ENCODE measurements at places on chromosomes 5 and 9.

DNA sequence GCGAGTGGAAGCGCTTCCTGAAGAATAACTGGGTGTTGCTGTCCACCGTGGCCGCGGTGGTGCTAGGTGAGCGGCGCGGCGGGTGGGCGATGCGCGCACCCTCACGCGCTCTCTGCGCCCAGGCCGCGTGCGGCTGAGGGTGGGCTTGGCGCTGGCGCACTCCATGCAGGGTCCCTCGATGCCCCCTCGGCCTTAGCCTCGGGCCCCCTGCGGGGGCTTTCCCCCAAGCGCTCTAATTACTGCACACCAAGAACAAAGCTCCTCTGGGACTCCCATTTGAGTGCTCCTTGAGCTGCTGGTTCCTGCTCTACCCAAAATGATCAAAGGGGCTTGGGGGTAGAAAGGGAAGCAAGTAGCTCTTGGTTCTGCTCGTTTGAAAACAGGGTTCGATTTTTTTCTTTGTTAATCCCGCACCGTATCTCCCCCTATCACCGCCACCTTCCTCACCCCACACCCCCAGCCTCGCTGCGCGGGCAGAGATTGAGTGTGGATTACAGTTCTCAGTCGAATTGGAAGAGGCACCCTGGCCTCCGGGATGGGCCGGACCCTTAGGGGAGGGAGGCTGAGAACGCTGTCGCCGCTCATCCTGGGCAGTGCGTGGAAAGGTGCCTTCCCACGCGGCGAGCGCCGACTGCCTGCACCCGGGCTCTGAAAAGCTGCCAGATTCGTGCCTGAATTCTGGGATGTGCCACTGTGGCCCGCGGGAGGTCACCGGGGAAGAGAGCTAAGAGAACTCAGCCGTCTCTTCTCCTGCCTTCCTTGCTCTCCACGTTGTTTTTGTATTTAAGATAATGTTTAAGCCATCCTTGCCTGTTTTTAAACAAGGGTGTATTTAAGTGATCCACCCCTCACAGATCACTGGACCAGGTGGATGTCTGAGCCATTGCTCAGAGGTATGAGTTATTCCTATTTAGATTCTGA lies 697 bp downstream of the SLC1A1 start:
- no peak for DNase-seq

GRCh38 chr9:116080561-116080960 lies 73.0 kb upstream of the PAPPA start:
- DNase-seq, result no peak

- DNase-seq, result no peak
These were observed 57.9 kb upstream of the ERBIN start for GRCh38 chr5:65868509-65868908.

- DNase-seq, result no peak
These were observed 138.9 kb downstream of the SPATA31D1 start for GRCh38 chr9:82127465-82127864.

GRCh38 chr9:36208521-36209253 lies 18.0 kb downstream of the CLTA start:
- DNase-seq, result no peak

DNA sequence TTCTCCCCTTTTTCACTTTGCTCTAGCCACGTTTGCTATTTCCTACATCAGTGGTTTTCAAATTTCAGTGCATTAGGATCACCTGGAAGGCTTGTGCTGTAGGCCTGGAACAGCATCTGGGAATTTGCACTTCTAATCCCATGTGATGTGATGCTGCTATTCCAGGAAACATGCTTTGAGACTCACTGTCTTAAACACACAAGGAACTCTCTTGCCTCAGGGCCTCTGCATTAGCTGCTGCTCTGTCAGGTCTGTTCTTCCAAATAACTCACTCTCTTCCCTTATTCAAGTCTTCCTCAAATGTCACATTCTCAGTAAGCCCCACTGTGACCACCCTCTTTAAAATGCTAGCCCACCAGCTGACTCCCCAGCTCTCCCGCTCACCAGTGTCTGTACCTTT lies 204.0 kb downstream of the DNAH5 start:
- DNase-seq, result no peak

DNA sequence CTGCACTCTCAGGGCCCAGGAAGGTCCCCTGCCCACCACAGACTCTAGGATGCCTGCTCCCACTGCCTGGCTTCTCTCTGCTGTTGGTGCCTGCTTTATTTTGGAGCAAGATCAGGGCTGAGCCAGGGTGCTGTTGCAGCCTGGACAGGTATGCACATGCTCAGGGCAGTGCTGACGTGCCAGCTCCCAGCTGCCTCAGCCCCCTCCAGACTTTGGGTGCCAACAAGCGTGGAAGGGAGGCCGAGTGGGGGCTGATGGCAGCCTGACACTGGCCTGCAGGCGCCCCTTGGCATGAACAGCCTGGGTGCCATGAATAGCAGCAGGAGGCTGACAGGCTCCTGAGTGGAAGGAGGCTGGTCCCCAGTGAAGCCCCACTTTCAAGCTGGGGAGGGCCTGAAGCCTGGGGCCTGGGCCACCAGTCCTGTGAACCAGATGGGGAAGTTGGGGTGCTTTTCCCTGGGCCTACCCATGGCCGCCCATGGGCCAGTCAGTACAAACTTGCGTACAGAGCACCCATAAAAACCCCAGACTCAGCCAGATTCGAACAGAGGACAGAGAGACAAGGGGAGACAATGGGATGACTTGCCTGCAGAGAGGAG lies 6.8 kb downstream of the AMBP start:
- DNase-seq, result no peak

GRCh38 chr9:85658716-85659115 lies 83.0 kb downstream of the AGTPBP1 start:
- no peak for DNase-seq

GRCh38 chr5:136538534-136538933 lies 173.2 kb upstream of the TRPC7 start:
- DNase-seq, result no peak

- no peak for DNase-seq
These were observed 1.9 kb upstream of the RUSC2 start for GRCh38 chr9:35488021-35488420.

GRCh38 chr5:83009408-83009807 lies 67.8 kb downstream of the TMEM167A start:
- no peak for DNase-seq

DNA sequence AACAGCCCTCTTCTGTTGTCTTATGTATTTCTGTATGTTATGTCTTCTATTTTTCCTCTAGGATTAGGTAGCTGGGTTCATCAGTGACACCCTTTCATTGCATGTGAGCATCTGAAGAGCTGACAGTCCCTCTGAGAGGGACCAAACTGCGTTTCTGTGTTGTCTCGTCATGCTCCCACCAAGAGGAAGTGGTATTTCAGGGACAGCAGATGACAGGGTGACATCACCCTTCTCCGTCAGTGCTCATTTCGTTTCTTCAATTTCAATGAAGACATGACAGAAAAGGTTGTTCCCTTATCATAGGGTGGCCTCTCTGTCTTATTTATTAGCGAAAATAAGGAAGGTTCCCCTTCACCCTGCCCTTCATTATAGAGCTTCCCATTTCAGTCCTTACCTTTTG lies 225.9 kb upstream of the NR4A3 start:
- DNase-seq, result no peak

GRCh38 chr9:112819635-112820496 lies 69.3 kb downstream of the SNX30 start:
- peak; percentile 38 for DNase-seq

GRCh38 chr5:114327987-114328386 lies 33.9 kb upstream of the KCNN2 start:
- no peak for DNase-seq

DNA sequence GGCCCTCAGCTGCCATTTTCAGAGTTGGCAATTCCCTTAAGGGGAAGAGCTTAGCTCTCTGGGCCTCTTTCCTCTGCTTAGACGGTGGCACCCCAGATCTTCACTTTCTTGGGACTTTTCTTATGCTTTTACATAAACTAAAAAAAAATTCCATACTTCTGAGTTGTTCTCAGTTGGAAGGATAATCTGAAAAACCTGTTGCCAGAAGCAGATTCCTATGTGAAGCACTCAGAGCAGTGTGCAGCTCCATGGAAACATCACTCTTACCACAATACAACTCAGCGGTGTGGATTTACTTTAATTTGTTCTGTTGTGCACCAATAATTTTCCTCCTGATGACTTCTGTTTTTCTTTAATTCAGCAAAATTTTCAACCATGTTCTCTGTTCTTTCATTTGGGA lies 44.1 kb upstream of the MROH2B start:
- DNase-seq, result no peak

DNA sequence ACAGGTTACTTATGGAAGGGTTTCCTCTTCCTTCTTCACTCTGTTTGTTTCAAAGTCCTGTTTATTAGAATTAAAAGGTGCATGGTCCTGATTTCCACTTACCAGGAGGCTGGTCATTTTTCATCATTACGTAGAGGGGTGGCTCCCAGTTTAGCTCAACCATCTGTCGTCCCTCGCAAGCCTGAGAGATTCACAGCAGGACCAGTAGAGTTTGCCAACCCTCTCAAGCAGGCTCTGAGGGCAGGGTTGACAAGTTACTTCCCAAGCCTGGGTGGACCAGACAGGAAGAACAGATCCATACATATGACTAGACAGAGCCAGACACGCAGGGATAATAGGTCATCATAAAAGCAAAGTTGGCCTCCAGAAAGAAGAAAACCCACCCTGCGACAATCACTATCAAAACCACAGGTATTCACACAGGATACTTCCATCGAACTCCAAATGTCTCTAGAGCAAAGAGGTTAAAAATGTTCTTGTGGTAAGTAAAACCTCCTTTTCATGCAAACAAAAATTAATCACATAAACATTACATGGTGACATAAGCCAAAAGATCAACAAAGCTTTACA lies 151.9 kb downstream of the ELAVL2 start:
- no peak for DNase-seq
